ENCODE measurements at places on chromosomes 1 and 21.

DNA sequence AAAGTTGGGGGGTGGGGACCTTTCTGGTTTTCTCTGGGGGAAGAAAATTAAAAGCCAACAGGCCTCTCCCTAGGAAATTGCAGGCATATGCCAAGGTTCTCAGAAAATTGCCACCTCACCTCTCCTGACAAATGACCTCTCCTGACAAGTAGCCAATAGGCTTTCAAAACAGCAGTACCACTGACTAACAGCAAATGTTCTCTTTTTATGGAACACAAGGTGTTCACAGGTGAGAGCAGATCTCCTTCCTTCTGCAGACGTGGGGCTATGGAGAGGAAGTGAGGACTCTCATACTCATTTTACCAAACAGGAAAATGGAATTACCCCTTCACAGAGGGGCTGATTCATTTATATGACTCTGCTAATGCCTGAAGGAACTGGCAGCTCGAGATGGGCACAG, 32.7 kb upstream of the SUCO start:
- DNase-seq: peak; percentile 47

GRCh38 chr1:186974774-186975181, 146.0 kb downstream of the PLA2G4A start:
- peak; percentile 88 for DNase-seq

DNA sequence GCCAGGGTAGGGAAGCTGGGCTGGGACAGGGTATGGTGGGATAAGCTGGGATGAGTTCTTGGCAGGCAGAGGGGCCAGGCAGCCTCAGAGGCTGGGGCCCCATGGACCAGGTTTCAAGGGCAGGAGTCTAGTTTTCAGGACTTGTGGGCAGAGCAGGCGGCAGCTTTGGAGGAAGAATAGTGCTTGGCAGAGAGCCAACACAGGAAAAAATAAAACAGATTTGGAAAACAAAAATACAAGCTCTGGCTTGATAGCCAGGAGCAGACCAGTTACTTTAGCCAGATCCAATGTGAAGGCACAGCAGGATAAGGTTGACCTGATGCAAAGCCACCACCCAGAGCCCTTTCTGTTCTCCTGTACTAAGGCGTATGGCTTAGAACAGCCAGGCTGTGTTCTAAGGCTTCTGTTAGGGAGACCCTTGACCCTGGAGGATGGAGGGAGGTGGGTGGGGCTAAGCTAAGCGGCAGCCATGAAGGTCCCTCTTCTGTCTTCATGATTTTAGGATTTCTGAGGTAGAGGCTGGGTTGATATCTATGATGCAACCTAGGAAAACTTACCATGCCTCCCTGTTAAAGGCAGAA, 5.5 kb downstream of the TRAF5 start:
- DNase-seq: peak; percentile 17

DNA sequence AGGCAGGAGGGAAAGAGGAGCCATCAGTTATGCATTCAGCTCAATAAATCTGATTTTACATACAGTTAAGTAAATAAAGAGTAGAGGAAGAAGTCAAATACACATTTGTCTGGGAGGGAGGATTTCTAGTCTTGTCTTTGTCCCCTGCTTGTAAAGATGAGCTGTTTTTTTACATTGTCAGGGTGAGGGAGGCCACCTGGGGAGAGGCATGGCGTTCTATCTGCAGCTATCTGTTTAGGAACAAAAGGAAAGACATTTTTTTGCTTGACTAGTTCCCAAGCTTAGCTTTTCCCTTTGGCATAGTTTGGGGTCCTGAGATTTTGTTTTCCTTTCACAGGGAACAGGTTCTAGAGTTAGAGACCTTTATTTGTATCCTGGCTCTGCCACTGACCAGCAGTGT, 14.9 kb downstream of the RAD54L start:
- DNase-seq: no peak

DNA sequence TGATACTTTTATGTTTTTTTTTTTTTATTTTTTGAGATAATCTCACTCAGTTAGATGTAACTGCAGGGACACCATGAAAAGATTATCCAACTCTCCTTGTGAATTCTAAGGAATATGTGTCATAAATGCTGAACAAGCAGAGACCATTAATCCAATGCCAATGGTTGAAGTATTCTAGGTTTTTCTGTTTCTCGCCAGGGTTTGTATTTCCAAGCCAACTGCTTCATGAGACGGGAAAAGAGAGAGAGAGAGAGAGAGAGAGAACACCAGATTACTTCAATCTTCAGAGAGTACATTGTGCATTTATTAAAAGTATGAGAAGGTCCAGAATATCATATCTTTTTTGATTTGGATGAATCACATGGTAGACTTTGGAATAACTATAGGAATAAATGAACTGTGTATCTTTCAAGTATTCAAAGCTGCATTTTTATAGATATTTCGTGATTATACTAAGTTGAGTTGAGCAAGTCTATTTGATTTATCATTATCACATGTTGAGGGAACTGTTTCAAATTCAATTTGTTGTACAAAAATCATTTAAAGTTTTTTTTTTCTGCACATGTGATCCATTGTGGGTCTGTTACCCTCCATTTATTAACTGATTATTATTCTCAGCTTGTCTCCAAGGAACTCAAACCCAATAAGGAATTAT, 108.4 kb downstream of the PLA2G4A start:
- no peak for DNase-seq

DNA sequence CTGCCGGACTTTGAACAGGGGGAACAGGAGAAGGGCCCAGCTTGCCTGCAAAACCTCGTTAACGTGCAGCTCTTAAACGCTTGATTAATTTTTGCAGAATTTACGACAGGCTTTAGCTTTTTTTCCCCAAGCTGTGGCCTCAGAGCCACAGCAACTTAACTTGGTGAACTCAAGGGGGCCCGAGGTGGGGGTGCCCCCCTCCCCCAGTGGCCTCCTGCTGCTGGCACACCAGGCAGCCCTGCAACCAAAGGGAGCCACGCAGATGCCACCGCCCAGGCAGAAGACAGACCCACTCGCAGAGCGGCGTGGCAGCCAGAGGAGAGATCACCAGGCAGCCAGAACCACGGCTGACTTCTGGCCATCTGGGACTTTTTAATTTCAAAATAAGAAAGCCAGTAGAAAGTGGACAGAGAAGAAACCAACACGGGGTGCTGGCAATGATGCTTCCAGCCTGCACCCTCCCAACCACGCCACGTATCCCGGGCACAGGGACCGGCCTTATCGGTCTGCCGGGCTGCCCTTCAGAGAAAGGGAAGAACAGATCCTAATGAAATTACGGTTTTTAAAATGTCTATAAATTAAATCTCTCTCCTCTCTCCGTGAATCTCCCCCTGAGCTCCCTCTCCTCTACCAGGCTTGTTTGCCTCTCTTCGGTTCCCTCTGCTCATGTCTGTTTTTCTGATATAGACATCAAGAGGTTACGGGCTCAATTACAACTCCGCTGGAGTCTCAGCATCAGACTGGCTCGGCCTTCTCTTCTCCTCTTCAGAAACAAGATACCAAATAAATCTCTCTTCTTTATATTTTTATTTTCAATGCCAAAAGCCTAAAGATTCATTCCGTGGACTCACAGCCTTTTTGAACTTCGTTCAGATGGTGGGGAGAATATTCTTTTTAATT, 6.4 kb downstream of the CASZ1 start:
- DNase-seq: no peak

DNA sequence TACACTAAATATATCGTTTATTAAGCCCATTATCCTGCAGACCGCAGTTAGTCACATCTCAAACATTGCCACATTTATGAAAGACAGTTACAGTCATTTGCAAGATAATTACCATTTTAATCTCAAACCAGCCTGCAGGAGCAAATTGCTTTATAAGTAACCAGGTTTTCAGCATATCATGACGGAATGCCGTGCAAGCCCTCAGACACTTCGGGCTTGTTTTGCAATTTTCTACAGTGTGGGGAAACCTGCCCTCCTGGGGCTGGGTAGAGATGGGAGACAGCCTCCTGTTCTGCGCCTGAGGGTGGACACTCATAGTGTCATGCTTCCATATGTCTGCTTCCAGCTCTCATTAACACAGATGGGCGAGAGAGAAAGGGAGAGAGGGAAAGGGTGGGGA, 563.9 kb downstream of the NPHP4 start:
- DNase-seq: no peak

GRCh38 chr1:119338757-119339156, 29.8 kb upstream of the HAO2 start:
- no peak for DNase-seq

DNA sequence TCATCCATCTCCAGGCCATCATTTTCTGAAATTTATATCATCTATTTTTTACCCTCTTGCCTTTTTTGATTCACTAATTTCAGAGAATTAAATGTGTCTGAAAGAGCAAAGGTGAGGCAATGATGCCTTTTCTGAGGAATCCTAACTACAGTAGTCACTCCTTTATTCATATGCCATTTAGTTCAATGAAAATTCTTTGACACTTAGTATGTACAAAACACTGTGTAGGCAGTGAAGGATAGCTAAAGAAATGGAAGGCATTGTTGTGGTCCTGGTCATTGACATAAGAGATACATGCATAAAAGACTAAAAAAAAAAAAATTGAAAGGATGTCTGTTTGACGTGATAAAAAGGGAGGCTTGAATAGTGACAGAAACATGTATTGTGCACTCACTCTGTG, 171.9 kb upstream of the BEND5 start:
- DNase-seq: no peak

GRCh38 chr1:56780128-56780750, 39.0 kb downstream of the FYB2 start:
- no peak for DNase-seq

DNA sequence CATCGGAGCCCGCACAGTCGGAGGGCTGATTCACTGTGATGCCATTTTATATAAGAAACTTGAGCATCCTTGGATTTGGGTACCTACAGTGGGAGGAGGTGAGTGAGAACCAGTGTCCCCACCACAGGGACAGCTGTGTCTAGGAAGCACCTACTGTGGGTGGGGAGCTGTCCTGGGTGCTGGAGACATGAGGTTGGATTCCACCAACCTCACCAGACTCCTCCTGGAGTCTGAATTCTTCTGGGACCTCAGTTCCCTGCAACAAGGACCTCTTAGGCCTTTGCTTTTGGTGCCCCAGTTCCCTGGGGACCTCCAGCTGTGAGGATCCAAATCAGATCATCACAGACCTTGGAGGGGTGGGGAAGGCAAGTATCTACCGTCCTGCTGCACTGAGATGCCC, 188.8 kb downstream of the PRDM16 start:
- DNase-seq: no peak

DNA sequence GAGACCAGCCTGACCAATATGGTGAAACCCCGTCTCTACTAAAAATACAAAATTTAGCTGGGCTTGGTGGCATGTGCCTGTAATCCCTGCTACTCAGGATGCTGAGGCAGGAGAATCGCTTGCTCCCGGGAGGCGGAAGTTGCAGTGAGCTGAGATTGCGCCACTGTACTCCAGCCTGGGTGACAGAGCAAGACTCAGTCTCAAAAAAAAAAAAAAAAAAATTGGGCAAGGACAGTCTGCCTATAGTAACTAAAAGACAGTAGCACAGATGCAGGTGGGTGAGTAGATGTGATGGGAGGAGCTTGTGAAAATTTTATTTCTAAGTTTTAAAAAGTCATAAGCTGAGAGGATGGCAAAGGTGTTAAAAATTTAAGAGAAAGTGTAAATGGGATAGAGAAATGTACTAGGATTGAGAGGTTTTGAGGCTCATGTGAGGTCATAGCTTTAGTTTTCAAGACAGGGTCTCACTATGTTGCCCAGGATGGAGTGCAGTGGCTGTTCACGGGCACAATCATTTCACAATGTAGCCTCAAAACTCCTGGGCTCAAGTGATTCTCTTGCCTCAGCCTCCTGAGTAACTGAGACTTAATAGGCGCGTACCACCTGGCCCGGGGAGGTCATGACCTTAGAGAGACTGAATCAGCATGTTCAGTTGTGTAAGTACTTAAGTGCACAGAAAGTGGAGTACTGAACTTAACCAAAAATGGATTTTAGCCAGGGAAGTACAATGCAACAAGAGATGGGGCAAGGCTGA, 33.7 kb downstream of the PTP4A2 start:
- DNase-seq: peak; percentile 8

- DNase-seq: no peak
Observed at GRCh38 chr1:96772972-96773371, 51.4 kb downstream of the PTBP2 start.

- DNase-seq: no peak
Observed at GRCh38 chr1:44860331-44860730, 17.3 kb upstream of the PTCH2 start.

DNA sequence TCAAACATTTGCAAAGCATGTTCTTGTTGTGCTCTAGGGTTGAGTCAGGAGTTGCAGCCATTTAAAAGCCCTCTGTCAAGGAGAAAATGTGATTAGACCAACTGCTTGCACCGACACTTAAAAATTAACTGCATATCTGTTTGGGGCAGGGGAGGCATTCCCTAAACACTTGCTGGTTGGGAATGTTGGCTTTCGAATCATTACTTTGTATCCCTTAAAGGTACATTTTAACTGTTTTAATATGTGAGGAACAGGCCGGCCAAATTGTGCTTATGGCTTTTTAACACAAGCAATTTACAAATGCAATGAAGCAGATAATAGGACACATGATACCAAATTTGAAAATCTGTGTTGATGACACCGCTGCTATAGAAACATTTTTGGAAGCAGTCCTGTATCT, 159.1 kb downstream of the LHX8 start:
- no peak for DNase-seq

DNA sequence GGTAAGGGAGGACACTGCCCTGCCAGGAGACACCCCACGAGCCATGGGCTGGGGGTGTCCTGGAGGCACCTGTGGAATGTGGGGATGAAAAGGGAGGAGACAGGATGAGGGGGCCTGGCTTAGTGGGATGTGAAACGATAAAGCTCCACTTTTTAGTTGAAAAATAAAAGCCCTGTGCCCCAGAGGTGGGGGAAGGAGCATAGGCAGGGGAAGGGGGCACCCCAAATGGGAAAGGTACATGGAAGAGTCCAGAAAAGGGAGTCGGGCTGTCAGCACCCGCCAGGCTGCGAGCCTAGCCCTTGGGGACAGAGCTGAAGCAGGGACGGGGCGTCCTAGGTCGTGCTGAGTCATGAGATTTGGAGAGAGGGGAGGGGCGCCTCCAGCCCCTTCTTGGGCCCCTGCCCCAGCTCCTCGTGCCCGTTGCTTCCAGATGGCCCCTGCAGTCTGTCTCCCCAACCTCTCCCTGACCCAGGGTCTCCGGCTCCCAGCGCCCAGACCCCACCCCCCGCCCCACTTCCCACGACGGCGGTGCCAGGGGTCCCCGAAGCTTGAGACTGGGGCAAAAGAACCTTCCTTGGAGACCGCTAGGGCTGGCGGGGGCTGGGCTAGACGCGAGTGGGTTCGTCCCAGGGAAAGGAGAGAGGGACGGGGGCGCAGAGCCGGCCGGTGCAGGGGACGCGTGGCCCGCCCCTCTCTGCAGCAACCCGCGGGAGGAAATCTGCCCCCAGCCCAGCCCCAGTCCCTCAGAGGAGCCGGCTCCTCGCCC, 795 bp downstream of the SYT2 start:
- no peak for DNase-seq

DNA sequence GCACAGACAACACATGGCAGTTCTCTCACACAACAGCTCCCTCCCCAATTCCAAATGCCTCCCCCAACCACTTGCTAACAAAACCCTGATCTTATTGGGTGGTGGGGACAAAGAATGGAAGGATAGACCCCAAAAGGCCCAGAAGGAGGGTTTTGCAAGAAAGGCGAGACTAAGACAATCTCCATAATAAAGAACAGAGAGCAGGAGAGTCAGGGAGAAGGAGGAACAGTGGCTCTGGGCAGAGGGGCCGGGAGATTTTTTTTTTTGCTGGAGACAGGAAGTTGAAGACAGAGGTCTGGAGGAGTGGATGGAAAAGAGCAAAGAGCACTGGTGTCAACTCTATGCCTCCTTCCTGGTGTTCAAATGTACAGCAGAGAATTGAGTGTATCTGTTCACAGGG, 6.5 kb upstream of the C1QA start:
- DNase-seq: no peak
